ENCODE measurements at places on chromosomes 3 and 15.
A peak's percentile ranks its signal among the peaks of the same experiment; 100 is the strongest.

DNA sequence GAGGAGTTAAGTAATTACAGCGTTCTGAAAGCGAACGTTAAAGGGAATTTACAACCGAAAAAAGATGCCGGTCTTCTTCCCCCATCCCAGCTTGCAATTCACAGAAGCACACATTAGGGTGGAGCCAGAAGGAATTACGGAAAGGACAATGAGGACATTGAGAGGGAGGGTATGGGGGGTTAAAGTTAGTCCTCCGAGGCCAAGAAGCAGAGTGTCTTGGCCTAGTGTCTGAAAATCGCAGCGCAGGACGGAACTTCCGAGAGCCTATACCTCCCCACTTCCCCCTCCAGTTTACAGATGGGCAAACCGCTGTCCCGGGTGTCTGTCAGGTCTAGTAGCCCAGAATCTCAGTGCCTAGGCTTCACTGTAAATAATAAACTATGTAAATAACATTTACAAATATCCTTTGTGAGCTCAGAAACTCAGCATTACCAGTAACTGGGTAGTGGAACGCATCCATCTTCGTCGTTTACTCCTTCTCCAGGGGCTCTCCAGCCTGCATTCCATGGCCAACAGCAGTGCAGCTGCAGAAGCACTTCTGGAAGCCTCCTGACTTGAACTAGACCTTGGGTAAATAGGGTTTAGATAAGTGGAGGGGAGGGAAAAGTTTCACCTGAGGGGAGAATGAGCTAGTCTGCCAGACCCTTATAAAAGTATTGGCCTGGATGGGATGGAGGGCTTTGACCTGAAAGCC is 922 bp downstream of the ADPRH start:
- peak; percentile 36 for DNase-seq

DNA sequence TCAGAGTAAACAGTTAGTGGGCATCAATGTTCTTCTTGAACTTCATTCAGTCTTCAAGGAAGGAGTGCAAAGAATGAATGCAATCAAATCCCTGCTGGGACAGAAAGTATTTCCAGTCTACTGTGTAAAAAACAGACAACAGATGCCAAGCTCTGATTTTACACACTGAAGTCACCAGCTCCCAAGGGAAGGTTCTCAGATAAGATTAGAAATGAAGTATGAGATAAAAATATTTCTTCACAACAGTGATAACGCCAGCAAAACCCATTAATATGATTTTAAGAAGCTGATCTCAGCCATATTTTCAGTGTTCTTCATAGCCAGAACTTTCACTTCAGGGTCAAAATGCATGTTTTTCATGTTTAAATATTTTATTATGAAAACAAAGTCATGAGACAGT is 265.6 kb downstream of the CTNNB1 start:
- no peak for DNase-seq

GRCh38 chr15:33292717-33293307 is 18.0 kb upstream of the RYR3 start:
- DNase-seq, result peak; percentile 34

GRCh38 chr3:29335438-29335837 is 54.6 kb downstream of the RBMS3 start:
- DNase-seq, result no peak

DNA sequence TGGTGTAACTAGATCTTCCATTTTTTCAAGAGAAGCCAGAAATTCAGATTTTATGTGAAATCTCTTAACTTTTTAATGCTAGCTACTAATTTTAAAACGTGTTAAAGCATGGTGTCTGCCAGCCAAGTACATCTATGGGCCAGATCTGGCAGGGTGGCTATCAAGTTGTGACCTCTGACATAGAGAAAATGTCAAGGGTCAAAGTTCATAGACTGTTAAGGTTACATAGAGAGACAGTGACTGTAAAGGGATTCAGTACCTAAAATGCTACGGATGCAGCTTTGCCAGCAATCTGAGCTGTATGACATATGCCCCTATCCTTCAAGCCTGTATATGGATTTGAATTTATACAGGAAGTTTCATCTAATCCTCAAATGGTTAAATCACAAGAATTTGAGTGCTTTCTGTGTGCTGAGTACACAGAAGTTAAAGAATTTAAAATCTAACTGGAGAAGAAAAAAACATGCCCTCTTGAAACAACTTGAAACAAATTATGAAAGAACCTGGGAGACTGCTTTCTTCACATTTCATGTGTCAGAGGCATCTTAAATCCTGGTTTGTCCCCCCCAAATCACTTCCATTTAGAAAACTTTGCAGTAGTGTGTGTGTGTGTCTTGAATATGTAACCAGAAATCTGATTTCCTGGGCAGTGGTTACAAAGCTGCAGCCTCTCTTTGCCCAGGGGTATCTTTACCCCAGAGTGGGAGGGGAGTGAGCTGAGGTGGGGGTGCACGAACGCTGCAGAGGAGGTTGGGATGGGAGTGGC is 895 bp upstream of the ARHGAP31 start:
- DNase-seq, result no peak

GRCh38 chr3:56702490-56703315 is 19.6 kb upstream of the TASOR start:
- DNase-seq, result peak; percentile 16

DNA sequence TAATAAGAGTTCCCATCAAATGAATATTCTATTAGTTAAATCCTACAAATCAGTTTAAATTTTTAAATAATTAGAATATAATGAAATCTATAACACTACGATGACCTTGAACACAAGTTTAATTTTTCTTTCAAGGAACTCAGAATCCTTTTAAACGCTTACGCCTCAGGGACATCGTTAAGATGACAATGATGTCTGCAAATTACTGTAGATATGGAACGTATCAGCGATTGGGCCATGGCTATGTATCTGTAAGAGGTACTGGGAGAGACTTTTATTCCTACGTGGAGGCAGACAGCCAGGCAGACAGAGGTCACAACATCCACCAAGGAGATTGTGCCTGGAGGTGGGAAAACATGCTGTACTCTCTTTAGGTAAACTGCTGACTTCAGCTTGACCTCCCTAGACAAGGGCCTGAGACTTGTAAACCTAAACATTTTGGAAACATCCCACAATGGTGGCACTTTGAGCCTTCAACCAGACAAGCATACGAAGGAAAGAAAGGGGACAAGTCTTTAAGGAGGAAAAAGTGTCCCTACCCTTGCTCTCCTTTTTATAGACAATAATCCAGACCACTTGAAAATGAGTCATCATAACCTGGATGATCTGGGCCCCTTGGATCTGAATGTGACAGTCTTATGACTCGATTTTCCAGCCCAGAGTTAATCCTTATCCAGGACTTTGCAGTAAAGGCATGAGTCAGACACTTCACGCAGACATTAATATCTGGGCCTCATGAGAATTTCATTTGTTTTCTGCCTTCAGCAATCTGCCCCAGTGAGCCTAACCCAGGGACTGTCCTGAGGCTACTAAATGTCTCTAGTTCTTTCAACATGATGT is 6.8 kb upstream of the LDHAL6B start:
- no peak for DNase-seq

GRCh38 chr15:48324949-48325348 is 6.3 kb upstream of the DUT start:
- no peak for DNase-seq

DNA sequence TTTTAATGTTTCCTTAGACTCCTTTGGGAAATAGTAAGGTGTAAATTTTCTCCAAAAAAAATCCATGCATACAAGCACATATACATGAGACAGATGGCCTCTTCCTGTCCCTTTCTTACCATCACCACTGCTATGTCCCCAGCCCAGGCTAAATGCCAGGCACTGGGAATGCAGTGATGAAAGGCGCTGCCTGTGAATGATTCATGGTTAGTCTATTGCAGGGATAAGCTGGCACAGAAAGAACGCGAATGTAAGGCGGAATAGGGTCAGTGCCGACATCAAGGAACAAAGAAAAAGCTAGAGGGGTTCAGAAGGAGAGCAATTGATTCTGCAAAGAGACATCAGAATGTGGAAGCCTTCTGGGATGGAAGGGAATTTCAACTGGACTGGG is 36.2 kb upstream of the CFAP161 start:
- no peak for DNase-seq

DNA sequence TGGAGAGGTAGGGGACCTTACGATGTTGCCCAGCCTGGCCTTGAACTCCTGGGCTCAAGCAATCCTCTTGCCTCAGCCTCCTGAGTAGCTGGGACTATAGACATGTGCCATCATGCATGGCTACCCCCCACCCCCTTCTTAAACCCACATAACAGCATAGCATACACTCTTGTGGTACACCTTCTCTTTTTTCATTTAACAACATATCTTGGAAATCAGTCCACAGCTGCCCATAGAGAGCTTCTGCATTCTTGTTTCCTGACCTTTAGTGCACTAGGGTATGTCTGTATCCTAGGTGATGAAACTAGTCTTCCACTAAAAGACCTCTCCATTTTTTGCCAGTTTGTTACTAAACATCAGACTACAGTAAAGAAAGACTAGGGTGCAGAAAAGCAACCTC is 33.0 kb downstream of the SLC28A1 start:
- no peak for DNase-seq

GRCh38 chr15:82549199-82549665 is 9.0 kb upstream of the RPS17 start:
- no peak for DNase-seq
